NCI-H524 treated with DMSO at 0.1 percent for 48 hours (cell line): ENCODE measurements at places on chromosomes 1 and 21.

- DNase-seq = no peak
Measured at GRCh38 chr1:117675907-117676430, 70.1 kb downstream of the TENT5C start.

GRCh38 chr1:246107516-246108277 lies 399.4 kb downstream of the SMYD3 start:
- no peak for DNase-seq

DNA sequence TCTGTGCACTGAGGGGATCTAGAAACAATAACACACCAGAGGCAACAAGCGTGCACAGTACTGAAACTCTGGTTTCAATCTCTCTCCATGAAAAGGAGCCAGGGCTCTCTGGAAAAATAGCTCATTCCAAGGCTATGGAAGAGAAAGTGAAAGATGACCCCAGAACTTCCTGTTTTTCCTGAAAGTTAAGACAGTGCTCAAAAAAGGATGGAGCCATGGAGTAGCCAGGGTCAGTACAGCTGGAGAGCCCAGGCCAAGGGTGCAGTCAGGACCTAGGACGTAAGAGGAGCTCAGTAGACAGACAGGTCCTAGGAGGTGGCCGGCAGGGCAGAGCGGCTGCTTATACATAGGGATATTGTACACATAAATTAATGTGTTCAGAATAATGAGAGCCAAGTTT lies 19.1 kb downstream of the NOL9 start:
- no peak for DNase-seq

DNA sequence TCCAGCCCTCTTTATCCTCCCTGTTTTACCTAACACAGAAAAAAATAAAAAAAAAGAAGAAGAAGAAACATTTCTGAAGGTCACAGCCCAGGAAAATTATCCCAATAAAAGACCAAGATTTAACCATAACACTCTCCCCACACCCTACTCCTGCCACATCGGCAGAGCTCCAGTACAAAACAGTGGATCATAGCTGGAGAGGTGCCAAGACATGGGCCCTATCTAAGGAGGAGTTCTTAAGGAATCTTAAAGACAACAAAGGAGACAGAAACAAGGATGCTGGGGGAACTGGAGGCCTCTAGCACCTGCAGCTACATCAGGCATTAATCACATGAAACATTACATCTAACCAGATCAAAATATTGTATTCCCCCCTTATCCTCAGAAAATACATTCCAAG lies 432.8 kb downstream of the MATN1 start:
- DNase-seq = no peak

GRCh38 chr1:234231061-234231892 lies 142.0 kb upstream of the COA6 start:
- no peak for DNase-seq

- DNase-seq = no peak
Measured at GRCh38 chr1:27632387-27633297, 2.3 kb downstream of the FGR start.

DNA sequence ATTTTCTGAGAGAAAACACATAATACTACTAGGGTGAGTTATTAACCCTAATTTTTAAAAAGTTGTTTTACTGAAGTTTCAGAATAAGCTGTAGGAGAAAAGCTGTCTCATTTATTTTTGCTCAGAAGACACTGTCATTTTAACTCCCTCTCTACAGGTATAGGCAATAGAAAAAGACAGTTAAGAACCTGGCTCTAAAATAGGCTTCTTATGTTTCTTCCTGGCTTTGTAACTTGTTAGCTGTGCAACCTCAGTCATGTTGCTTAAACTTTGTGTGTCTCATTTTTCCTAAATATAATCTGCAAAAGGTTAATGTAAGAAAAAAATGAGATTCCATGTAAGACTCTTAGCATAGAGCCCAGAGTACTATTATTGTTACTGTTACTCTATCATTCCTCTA lies 64.4 kb downstream of the TTLL7 start:
- no peak for DNase-seq

GRCh38 chr1:172356620-172357019 lies 63.9 kb upstream of the C1orf105 start:
- no peak for DNase-seq

DNA sequence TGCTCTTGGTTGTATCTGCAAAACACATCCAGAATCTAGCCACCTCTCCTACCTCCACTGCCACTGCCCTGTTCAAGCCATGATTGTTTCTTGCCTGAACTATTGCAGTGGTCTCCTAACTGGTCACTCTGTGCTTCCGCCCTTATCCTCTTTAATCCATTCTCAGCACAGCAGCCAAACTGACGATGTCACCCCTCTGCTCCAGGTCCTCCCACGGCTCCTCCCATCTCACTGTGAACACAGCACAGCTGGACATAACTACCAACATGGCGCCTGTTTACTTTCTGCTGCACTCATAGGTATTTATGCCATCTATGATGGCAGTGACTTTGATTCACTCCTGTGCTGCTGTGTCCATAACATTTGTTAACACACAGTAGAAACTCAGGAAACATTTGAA lies 406.7 kb downstream of the DISC1 start:
- no peak for DNase-seq

DNA sequence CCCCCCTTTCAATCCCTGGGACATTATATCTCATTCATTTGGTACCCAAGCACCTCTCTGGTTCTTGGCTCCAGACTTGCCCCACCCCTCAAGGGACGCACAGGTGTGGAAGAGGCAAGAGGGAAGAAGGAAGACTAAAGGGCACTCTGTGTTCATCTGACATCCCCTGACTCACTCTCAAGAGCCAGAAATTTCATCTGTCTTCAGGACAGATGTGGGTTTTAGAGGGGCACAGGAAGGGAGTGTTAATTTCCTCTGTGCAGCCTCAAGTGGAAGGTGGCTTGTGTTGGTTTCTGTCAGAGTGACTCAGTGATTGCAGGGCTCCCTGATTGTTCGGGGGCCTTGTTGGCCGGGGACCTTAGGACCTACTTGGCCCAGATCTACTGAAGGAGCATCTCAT lies 2.4 kb downstream of the C2CD4D start:
- no peak for DNase-seq

GRCh38 chr21:35529171-35529863 lies 480.2 kb upstream of the RUNX1 start:
- no peak for DNase-seq

- no peak for DNase-seq
Measured at GRCh38 chr1:30537279-30537678, 186.1 kb downstream of the MATN1 start.

GRCh38 chr1:210696709-210697108 lies 368.0 kb downstream of the HHAT start:
- DNase-seq = no peak

DNA sequence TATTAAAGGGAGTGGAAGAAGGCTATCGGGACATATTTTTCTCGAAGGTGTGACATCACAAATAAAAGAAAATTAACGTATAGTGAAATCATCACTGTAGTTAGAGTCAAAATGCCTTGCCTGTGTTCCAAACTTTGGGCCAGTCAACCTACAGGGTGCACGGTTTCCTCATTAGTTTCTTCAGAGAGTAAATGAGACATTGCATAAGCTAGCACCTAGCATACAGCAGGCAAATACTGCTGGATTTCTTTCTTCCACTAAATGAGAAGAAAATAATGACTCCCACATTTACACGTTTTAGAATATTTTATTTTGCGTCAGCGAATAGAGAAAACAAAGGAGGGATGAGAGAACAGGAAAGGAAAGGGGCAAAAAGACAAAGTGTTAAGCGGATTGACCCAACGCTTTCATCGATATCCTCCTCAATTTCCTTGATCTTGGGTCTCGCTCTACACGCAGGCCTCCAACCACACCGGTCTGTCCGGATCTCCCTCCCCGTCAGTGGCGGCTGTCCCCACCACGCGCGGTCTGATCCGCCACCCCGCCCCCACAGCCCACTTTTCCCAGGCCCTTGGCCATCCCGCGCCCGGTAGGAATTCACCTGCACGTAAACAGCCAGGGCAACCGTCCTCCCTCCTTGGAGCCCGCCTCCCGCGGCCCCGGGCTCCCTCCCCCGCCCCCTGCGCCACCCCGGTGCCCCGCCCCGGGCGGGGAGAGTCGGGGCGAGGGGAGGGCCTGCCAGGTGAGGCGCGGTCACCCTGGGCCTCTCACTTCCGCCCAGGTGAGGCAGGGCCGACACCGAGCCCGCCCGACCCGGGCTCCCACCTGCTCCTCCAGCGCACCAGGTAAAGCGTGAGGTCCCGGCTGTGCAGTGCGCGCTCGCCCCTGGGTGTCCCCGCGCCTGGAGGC lies at the start of gene PATJ:
TSS of gene PATJ (plus strand) at position 770 of the 909 bp plus-strand sequence. CDS start 20,413 bp downstream, outside the sequence.
- DNase-seq = no peak

GRCh38 chr1:230517786-230518185 lies 91.7 kb upstream of the PGBD5 start:
- peak; percentile 31 for DNase-seq

DNA sequence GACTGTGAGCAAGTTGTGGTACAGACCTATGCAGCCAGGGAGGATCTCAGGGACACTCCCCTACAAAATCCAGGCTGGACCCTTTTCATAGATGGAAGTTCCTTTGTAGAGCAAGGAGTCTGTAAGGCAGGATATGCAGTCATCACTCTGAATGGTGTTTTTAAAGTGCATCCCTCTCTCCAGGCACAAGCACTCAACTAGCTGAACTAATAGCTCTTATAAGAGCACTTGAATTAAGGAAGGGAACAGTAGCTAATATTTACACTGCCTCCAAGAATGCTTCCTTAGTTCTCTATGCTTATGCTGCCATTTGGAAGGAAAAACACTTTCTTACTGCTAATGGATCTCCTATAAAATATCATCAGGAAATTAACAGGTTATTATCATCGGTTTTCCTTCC lies 27.0 kb upstream of the SMYD3 start:
- peak; percentile 4 for DNase-seq

DNA sequence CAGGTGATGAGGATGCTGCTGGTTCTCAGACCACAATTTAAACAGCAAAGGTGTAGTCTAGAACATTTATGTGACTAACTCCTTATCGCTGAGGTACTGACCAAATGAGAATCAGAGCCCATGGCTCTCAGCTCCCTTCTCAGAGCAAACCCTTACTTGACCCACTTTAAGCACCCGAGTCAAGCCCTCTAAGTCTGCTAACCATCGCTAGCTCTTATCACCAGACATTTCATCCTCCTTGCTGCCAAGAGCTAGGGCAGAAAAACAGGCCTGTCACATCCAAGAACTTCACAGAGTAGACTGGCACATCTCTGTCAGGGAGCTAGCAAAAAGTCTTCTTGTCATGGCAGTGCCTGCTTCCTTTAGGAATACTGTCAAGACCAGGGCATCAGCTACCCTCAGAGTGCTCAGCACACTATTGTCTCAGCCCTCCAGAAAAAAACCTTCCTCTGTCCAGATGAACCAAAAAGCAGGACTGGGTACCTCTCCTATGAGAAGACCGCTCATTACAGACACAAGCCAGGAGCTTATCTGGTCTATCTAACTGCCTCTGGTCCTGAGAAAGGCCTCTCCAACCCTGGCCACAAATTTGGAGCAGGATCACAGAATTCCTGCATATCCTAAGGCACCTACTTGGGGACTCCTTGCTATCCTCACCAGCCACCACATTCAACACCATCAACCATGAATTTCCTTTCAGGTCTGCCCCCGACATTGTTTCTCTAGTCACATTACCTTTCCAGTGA lies 26.2 kb downstream of the ERI3 start:
- no peak for DNase-seq

DNA sequence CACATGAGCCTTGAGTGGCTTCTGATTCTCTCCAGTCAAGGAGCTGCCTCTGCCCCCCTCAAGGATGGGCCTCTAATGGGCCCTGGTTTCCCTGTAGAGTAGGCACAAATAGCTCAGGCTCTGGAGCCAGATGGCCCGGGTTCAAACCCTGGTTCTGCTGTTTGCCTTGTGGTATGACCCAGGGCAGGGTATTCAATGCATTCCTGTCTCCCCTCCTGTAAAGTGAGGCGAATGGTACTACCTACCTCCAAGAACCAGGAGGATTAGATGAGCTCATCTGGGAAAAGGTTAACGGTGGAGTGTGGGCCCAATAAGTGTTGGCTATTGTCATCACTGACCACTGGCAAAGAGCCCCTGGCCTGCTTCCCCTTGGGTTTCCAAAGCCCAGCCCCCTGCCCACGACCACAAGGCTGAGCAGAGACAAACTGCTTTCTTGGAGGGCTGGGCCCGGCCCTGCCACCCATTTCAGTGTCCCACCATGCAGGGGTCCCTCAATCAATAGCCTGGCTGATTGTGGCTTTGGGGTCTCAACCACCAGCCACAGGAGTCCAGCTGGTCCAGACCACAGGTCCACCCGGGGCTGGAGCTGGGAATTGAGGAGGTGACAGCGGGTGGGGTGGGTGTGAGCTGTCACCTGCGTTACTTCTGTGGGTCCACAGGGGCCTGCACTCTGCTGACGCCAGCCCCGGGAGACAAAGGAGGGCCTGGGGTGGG lies 115.6 kb upstream of the RUNX3 start:
- no peak for DNase-seq

GRCh38 chr1:81220614-81221071 lies 580.1 kb upstream of the ADGRL2 start:
- DNase-seq = no peak

GRCh38 chr1:145706086-145706664 lies 993 bp downstream of the PDZK1 start:
- no peak for DNase-seq

DNA sequence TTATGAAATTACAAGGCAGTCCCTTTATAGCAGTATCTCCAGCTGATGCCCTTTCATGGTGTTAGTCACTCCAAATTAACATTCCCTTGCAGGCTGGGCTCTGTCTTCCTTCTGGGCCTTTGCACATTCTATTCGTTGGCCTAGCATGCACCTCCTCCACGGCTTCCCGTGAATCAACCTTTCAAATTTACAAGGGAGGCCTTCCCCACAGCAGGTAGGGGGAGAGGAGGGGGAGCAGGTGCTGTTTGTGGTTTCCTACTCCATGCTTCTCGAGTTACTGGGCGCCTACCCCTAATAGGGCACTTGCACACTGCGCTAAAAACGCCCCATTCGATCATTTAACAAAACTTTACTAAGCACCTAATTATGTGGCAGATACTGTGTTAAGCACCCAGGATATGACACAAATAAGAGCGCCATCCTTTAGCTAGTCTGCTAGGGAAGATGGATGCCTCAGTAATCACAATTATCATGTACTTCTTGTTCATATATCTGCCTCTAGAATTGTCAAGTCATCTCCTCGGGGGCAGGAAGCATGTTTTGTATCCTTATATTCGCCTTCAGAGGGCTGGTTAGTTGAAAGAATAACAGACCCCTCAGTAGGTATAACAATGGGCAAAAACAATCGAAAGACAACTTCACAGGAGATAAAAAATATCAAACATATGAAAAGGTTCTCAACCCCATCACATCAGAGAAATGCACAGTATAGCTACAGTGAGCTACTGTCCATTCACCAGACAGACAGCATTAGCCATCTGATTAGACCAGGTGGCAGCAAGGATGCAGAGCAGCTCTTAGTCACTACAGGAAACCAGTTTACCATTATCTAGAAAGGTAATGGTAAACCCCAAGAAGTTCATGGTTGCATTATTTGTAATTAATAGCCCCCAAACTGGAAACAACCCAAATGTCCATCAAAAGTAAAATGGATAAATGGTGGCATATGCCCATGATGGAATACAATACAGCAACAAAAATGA lies 1.7 kb upstream of the ADAR start:
- DNase-seq = no peak

GRCh38 chr1:213444224-213444623 lies 393.2 kb downstream of the RPS6KC1 start:
- no peak for DNase-seq
